Smooth muscle cell of the pulmonary artery (primary cell): ENCODE measurements at places on chromosomes 11 and 22. TPM values are rescaled to one million over a fixed set of nuclear protein-coding genes. Genes with fewer than 3 reads are reported as not detected.

The SMTNL1 gene
- total RNA-seq: not detected in 2 replicates

The KRTAP5-2 gene
- not detected in 2 replicates for total RNA-seq

The OR6M1 gene
- not detected in 2 replicates for total RNA-seq

The NAV2 gene
- total RNA-seq: 12.6 and 34.5 TPM in 2 replicates

The EEF1G gene
- 1,318 and 1,351 TPM in 2 replicates for total RNA-seq

The TRIM51 gene
- total RNA-seq: not detected in 2 replicates

The BIRC2 gene
- 55.8 and 74.5 TPM in 2 replicates for total RNA-seq
